ENCODE measurements at places on chromosomes 11 and 22.

- DNase-seq: no peak
These were observed 3.0 kb upstream of the B3GAT1 start for GRCh38 chr11:134414766-134415765.

DNA sequence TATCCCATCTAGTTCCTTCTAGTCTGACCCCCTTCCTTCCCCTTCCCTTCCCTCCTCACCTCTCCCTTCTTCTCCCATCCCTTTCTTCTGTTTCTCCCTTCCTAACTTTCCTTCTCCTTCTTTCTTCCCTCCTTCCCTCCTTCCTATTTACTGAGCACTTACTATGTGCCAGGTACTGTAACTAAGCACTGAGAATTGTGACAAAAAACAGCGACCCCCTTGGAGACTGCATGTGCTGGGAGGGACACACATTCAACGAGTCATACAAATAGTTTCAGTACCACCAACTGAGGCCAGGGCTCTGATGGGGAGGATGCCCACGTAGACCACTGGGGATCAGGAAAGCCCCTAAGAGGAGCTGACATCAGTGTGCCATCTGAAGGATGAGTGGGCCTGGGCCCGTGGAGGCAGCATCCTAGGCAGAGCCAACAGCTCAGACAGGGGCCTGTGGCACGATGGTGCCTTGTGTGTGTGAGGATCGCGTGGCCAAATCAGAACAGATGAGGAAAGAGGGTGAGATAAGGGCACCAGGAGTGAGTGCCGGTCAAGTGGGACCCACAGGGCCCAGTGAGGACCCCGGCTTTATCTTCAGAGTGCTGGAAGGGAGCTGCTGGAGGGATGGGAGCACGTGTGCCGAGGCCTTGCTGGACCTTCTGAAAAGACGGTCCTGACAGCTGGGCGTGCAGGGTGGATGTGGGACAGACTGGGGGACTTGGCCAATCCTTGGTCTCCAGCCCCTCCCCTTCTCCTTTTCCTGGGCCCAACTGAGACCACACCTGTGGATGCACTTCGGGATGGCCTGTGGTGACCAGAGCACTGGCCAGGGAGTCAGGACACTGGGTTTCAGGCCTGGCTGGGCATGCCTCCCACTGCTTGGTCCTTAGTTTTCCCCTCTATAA lies 38.4 kb upstream of the CRYBB3 start:
- DNase-seq: no peak

- DNase-seq: no peak
These were observed 17.7 kb downstream of the TNKS1BP1 start for GRCh38 chr11:57306940-57307565.

DNA sequence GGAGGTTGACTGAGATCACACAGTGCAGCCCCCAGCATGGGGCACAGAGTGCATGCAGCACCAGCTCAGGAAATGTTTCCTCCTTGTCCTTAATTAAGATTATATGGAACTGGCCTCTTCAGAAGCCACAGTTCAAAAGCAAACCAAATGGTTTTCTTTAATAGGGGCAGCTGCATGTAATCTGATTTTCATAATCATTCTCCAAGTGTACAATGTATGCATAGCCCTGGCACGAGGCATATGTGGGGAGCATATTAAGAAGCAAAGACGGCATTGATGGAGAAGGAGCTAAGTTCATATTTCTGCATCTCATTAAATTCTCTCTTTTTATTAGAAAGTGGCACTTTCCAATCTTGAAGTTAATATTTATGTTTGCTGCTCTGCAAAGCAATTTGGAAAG lies 9.9 kb upstream of the PARVB start:
- DNase-seq: no peak

DNA sequence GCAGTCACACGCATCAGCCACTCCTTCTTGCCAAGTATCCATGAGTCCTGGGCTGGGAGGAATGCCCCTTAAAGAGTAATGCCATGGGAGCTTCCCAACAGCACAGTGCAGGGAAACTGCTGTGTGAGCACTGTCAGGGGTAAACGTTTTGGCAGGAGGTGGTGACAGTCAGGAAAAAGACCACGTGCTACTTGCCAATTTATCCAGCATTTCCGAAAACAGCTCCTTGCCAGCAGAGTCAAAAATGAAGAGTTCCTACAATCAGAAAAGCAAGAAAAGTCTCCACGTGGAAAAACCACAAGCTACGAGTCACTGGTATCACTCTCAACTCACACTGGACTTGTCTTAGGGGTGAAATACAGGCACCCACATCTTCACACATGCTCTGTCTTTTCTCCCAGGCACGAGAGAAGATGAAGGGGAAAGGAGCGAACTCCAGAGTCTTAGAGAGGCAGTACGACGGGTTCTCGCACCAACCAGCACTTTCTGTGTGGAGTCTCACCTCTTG lies 9.9 kb downstream of the IFT27 start:
- DNase-seq: no peak

- no peak for DNase-seq
These were observed 117.4 kb downstream of the SGSM3 start for GRCh38 chr22:40487663-40488249.

Data from T-helper 2 cell treated with Interferon-gamma antibody and Interleukin-4, amounts not matched to agents 5 μg/mL and 100 μg/mL, for 36 hours (primary cell).